CD4-positive, alpha-beta T cell treated with Interleukin-1 beta for 1 hour (primary cell): ENCODE measurements at places on chromosomes 13 and 19.
A peak's percentile ranks its signal among the peaks of the same experiment; 100 is the strongest.

DNA sequence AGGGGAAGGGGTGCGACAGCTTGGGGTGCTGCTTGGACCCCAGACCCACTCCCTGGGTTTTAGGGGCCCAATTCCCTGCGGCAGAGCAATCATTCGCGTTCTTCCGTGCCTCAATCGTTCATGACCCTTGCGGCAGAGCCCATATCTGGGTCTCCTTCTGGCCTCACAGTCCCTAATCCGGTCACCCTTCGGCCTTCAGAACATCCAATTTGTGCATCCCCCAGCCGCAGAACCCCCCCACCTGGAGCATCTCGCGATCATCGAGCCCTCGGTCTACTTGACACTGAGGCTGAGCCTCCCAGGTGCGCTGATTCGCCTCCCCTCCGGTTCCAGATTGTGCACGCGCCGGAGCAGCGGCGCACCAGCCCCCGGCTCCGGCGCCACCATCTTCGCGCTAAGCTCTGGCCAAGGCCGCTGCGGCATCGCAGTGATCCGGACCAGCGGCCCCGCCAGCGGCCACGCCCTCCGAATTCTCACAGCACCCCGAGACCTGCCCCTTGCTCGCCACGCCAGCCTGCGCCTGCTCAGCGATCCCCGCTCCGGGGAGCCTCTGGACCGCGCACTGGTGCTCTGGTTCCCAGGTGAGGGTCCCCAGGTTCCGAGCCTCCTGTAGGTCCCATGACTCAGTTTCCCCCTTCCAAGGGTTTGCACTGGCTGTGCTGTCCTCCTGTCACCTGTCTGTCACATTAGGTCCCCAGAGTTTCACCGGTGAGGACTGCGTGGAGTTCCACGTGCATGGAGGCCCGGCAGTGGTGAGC, 501 bp downstream of the GTPBP3 start:
- DNase-seq = no peak

GRCh38 chr13:30619731-30620130, 2.0 kb downstream of the USPL1 start:
- DNase-seq = no peak

GRCh38 chr13:36795463-36795862, 23.6 kb upstream of the RFXAP start:
- DNase-seq = no peak

GRCh38 chr13:42969565-42970172, 22.4 kb downstream of the EPSTI1 start:
- peak; percentile 79 for DNase-seq

DNA sequence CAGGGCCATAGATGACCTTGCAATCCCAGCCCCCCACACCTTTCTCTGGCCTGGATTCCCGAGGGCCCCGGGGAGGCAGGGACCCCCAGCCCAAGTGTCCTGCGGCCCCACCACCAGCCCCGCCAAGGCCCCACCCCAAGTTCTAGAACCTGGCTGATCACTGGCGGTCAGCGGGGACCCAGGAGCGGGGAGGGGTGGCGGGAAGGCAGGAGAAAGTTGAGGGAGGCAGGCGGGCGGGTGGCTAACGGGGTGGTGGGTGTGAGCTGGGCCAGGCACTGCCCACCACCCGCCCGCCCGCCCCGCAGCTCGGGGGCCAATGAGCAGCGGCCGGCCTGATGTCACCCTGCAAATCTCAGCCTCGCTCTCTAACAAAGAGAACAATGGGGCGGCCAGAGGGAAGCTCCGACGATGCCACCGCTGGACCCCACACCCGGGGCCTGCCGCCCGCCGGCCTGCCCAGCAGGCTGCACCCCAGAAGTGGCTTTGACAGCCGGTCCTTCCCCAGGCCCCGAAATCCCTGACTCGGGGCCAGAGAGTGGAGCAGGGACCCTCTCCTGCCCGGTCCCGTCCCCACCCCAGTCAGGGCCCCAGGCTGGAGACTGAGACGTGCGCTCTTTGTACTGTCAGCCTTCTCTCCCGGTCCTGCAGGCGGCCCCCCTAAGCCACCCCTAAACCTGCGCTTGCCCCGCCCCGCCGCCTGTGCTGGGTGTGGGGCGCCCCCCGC, 1.6 kb downstream of the MEX3D start:
- no peak for DNase-seq

DNA sequence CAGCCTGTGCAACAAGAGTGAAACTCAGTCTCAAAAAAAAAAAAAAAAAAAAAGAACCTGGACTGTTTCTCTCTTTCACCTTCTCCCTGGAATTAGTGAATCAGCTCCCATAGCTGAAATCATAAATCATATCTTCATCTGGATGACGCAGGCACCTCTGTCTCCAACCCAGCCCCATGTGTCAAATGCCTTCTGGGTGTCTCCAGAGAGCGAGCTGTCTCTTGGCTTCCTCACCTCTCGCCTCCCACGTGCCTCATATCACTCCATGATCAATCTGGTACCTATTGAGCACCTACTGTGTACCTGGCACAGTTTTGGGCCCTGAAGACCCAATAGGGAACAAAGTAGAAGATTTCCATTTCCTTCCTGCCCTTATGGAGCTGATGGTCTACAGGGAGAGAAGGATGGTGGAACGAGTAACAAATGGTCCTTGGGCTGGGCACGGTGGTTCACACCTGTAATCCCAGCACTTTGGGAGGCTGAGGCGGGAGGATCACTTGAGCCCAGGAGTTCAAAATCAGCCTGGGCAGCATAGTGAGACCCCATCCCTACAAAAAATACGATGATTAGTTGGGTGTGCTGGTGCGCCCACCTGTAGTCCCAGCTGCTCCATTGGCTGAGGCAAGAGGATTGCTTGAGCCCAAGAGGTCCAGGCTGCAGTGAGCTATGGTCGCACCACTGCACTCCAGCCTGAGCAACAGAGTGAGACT, 2.5 kb downstream of the HSD11B1L start:
- no peak for DNase-seq

DNA sequence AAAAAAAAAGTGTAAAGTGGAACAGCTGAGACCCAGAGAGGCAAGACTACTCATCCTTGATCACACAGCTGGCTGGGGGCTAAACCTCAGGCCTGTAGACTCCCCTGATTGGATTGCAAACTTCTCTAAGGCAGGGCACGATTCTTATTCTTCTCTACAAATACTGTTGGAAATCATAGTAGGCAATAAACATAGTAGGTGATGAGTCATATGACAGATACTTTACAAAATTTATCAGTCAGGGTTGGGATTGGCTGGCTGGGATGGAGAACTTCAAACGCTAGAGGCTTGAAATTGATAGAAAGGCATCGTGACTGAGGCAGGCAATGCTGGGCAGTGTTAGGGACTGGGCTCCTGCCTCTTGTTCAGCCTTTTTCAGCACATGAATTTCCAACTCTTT, 5.9 kb upstream of the MATK start:
- DNase-seq = no peak

DNA sequence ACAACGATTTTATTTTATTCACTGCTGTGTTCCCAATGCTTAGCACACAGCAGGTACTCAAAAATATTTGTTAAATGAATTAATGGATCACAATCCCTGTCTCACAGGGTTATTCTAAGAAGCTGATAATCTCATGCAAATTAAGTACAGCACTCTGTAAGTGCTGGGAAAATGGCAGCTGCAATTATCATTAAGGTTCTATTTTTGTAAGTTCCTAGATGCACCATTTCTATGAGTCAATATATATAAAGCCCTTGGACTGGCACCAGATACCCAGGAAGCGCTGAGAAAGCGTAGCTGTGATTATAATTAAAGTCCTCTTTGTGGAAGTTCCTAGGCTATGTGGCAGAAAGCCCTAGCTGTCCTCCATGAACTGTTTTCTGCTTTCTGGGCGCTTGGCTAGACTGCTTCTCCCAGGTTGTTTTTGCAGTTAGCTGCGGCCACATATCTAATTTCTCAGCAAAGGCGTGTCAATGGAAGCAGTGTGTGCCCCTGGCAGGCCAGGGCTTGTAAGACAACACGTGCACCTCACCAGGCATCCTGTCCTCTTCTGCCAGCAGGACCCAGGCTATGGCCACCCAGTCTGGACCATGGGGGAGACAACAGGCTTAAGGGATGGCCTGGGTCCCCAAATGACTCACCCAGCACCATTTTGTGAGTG, 5.2 kb upstream of the SRRM5 start:
- no peak for DNase-seq

DNA sequence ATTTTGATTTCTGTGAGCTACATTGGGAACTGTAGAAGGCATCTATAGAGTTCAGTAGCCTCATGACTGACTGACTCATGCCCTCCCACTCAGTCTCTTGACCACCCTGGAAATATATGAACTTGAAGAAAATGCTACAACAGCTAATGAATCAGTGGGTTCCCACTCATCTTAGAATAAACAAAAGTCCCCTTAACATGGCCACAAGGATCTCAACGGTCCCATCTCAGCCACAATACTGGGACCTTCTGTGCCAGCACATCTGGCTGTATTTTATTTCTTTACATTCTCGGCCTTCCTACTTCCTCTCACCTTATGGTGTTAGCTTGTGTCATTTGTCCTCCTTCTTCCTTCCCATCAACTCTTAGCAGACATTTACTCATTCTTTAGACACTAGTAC, 619.8 kb downstream of the DCT start:
- no peak for DNase-seq

- no peak for DNase-seq
Observed at GRCh38 chr19:7729831-7730285, 2.1 kb downstream of the CLEC4G start.

- no peak for DNase-seq
Observed at GRCh38 chr19:10988380-10988779, 27.6 kb downstream of the SMARCA4 start.

DNA sequence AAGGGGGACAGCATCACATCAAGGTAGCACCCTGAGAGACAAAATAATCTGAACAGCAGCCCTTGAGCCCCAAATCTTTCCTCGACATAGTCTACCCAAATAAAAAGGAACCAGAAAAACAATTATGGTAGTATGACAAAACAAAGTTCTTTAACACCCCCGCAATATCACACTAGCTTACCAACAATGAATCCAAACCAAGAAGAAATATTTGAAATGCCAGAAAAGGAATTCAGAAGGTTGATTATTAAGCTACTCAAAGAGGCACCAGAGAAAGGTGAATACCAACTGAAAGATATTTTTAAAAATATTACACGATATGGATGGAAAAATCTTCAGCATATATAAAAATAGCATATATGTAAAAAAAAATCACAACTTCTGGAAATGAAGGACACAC, 252.9 kb upstream of the SLITRK6 start:
- no peak for DNase-seq

GRCh38 chr13:110073982-110074381, 233.0 kb downstream of the COL4A1 start:
- no peak for DNase-seq

DNA sequence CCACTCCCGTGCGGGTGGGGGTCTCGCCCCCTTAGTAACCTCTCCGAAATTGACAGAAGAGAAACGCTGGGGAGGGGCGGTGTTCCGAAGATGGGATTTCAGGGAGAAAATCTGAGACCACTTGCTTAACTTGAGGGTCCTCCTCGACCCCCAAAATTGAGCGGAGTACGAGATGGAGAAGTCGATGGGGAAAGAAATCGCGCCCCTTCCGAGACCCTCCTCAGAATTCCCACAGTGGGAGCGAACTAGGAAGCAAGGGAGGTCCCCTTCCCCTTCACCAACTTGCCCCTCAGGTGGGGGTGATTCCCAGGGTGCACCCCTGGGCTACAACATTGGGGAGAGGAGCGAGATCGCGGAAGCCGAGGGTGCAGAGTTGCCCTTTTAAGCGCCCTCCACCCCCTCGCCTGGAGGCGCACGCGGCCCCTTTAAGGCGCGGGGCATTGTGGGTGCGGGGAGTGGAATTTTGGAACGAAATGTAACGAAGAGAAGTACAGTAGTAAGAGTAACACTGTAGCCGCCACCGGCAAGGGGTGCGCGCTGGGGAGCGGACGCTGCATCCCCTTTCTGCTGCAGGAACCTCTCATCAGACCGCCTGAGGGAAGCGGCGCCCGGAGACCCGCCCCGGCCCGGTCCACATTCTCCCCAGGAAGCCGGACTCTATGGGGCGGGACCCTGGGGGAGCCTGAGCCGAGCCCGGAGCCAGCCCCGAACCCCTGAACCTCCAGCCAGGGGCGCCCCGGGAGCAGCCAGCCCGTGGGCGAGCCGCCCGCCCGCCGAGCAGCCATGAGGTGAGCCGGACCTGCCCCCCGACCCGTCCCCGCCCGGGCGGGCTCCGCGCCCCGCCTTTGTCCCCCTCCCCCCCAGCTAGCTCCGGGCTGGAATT, at the start of gene VASP:
VASP (plus strand) TSS at position 491 of the 883 bp plus-strand sequence; CDS start at position 784, 293 bp downstream.
- DNase-seq = peak; percentile 91

DNA sequence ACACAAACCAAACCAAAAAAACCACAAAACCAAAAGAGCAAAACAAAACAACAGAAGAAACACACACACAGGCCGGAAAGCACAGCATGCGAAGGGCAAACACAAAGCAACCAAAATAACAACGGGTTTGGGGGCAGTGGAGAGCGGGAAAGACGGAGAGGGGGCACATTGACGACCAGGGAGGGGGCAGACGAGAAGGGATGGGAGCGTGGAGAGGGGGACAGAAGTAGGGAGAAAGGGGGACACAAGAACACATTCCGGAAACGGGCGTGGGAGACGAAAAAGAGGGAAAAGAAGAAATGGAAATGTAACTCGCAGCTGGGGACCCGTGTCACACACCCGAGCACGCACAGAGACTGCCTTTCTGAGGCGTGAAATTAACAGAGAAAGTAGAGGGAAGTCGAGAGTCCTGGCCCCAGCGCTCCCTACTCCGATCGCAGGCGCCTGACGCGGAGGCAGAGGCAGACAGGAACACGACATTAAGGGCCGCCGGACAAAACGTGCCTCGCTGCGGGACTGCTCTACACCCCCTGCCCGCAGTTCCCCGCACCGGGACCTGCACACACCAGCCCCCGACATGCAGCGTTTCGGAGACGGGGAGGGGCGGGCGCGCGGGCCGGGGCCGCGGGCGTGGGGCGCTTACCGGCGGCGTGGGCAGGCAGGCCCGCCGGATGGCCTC, 652 bp downstream of the POU4F1 start:
- DNase-seq = no peak

DNA sequence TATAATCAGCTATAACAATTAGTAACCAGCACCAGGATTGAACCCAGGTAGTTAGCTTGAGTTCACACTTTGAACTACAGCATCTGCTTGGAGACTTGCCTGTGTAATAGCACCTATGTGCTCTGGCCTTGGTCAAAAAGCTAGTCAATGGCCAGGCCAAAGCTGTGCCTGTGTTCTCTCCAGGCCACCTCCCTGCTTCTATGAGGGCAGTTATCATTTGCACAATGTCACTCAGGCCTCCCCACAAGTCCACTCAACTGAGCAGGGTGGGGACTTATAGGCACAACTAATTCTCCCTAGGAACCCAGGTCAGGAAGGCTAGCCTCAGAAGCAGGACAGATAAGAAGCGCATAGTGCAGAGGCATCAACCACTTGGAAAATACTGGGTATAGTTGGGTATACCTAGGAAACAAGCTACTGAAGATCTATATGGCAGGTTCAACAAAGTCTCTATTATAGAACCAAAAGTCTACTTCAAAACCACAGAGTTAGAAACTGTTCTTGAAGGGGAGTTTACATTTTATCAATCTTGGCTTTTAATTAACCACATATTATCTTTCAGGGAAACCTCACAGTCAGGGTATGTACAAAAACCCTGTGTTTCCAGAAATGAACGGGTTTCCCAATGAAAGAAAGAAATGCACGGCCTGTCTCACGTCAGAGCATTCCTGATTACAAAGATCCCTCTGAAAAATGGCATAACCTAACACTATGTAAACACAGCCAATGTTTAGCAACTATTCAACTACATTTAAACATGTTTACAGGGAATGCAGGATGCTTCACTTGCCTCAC, 140.9 kb downstream of the ABCC4 start:
- DNase-seq = no peak
